ENCODE measurements at places on chromosomes 3 and 15.

DNA sequence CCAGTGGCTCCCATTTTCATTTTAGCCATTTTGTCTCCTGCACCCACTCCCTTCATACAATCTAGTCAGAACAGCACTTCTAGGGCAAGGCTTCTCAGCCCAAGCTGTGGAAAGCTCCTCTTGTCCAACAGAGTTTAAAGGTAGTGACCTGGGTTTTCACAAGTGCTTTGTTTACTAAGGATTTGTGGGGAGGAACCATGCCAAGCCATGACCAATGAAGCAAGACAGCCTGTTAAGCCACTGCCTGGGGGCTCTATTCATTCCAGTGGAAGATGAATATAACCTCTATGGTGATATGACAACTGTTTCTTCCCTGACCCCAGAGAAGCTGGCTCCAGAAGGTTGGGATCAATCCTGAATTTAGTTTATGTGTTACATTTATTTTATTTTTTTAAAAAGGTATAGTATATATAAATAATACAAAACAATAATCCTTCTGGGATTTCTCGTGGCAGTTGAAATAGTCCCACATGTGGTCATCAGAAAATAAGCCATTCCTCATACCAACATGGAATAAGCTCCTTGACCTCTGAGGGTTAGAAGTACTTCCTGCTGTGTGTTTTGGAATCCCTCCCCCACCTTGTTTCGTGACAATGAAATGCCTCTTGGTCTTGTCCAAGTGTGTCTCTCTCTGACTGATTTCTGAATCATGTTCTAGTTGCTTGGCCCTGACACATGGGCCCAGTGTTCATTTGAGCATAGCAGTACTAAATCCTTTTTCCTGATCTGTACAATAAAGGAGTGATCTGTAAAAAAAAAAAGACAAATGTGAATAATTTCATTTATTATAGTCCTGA lies 13.3 kb upstream of the THUMPD3 start:
- no peak for DNase-seq

GRCh38 chr15:91268510-91268909 lies 168.5 kb downstream of the SV2B start:
- DNase-seq, result no peak

- DNase-seq, result no peak
Observed at GRCh38 chr3:114608293-114608692, 314.5 kb downstream of the TIGIT start.

GRCh38 chr15:99487337-99487730 lies 78.5 kb upstream of the MEF2A start:
- no peak for DNase-seq
